Left lung (tissue), 14 donors: ENCODE measurements at places on chromosomes 5 and 9. TPM values are rescaled to one million over a fixed set of nuclear protein-coding genes. Genes with fewer than 3 reads are reported as not detected.

DNA sequence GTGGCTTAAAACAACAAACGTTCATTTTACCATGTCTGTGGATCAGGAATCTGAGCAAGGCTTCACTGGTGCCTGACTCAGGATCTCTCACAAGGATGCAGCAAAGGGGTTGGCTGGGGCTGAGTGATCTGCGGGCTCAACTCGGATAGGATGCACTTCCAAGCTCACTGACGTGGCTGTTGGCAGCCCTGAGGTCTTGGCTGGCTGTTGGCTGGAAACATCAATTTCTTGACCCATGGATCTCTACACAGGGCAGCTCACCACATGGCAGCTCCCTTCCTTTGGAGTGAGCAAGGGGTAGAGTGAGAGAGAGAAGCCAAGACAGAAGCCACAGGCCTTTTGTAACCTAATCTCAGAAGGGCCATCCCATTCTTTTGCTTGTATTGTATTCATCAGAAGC is 202.1 kb downstream of the NXNL2 start:
- DNase-seq = no peak

DNA sequence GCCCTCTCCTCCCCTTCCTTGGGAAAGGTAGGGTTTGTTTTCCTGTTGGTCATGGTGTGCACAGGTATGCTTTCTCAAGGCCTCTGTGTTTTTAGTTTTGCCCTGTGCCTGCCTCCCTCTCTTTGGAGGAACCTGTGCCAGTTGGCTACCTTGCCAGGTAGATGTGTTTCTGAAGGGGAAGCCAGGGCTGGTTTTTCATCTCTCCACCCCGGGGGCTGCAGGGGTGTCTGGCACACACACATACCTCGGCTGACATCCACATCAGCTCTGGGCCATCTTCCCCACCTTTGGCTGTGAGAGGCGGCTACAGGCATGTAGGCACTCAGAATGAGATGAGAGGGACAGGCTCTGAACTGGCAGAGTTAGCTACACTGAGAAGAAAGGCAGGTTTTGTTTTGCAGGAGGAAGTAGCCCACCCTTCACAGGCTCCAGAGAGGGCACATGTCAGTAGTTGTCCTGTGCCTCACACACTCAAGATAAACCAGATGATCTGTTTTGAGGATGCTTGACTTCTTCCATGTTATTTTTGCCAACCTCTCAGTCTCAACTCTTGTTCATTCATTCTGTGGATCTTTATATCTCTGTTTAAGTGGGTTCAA is 9.7 kb downstream of the RGMB start:
- no peak for DNase-seq

PTBP3 gene
- polyA plus RNA-seq = 41.0 TPM

DNA sequence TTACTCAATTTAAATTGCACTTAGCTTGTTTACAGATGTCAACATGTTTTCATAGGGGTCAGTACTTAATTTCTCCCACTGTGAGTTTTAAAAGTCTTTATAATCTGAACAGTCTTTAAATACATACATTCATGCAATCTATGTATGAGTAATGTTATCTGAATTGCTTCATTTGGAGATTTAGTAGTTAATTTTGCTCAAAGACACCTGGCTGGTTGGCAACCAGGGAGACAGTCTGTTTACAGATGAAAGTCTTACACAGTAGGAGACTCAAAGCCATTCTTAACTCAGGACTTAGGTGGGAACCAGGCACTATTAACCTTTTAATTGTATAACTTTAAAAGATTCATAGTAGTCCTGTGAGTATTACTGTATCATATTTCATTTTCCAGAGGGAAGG is 29.3 kb downstream of the DAB2 start:
- no peak for DNase-seq

- peak; percentile 26 for DNase-seq
Measured at GRCh38 chr9:16794871-16795639, 75.4 kb downstream of the BNC2 start.

TLE1 gene
- 43.4 TPM for polyA plus RNA-seq

DNA sequence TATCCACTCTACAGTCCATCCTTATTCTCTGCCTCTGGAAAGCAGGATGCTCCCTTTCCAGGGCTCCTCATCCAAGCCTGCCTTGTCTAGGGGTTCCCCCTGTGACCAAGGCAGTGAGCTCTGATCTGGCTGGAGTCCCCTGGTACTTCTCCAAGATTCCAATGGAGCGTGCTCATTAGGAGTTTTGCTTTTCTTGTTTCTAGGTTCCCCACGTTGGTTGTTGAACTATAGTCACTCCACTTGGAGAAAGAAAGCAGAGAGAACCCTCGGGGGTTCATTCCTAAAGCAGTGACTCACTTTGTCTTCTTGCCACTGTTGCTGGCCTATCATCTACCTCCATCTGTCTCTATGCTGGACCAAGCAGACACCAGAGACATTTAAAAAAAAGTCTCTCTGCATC is 192.6 kb downstream of the TLE4 start:
- no peak for DNase-seq

DNA sequence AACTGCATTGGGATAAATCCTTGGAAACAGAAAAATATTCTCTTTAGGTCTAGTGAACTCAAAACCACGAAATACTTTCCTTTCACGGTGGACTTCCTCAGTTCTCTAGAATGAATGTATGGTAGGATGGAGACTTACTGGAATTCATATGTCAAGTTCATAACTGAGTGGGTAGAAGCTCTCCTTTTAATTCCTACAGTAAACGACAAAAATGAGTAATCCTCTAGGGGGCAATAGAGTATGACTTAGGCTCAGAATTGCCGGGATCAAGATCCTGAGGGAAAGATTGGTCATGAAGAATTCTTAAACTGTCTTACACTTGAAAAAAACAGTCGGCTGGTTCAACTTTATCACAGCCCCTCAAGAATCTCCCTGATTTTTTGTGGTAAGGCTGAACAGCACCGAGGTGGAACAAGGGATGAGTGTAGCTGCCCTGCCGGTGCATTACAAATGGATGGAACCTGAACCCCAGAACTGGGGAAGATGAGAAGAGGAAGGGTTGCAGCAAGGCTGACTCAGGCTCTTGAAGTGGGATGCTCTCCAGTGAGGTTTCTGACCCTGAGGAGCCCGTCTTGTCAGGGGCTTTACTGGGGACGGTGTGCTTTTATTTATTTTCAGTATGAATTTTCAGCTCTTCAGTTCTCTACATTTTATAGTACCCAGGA is 14.0 kb upstream of the LOX start:
- no peak for DNase-seq
